ENCODE measurements at places on chromosomes 5 and 9.

DNA sequence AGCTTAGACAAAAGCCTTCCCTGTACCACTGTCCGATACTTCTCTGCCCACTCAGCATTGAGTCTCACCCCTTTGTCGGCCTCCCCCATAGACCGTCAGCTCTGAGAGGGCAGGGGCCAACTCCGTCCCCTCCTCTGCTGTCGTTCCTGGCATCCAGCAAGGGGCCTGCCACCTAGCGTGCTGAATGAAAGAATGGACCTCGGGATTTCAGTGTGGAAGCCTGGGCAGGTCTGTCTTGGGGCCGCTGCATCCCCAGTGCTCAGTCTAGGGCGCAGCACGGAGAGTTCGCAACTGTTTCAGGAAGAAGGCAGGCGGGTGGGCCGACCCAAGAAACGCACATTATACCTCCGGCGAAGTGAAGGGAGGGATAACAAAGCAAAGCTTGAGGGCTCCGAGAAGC, 1.5 kb upstream of the TOR1B start:
- no peak for DNase-seq

DNA sequence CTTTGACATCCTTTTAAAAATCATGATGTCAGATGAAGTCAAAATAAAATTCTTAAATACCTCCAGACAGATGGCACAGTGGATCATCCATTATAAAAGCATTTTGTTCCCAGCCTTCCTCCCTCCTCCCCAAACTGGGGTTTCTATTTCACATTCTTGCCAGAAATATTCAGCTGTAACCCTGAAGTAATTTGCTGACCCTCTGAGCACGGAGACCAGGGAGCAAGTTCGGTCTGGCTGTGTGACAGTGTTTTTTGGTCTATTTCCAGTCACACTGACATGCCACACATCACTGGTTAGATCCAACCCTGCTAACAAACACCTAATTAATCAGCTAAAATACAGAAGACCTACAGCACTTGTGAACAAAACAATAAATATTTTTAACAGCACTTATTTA, 126.2 kb upstream of the DMRT1 start:
- no peak for DNase-seq

DNA sequence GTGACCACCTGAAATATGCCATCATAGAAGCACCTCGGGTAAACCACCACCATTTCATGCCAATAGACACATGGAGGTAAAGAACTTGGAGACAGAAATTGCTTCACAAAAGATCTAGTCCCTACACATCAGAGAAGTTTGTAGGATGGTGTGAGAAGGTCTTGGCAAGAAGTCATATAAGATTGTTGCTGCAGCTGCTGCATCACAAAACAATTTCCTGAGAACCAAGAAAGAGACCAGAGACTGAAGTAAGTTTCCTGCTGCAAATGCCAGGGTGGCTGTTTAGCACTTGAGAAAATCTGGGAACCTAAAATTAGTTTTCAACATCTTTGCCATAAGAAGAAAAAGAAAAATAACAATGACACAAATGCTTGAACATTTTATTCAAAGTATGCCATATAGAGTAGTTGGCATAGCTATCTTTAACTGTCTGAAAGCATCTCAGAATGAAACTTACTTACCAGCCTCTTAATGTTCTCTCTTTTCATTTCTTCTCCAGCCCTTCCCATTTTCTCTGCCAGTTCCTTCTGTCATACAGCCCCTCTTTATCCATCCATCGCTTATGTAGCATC, 114.3 kb downstream of the KCTD16 start:
- DNase-seq: no peak

DNA sequence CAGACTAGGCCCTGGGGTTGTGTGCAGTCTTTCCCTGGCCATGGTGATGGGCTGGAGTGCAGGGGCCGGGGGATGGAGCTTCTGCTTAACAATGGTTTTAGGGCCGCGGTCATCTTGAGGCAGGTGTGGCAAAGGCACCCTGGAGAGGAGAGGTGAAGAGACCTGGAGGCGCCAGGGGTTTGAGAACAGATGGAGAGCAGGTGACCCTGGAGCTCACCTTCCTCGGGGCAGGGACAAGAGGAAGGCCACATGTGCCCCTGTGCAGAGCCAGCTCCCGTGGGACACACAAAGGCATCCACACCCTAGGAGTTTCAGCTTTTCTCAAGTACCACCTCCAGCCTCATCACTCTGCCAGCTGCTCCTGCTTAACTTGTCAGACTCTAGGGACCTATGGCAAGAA, 46.4 kb upstream of the SH3GL2 start:
- no peak for DNase-seq

DNA sequence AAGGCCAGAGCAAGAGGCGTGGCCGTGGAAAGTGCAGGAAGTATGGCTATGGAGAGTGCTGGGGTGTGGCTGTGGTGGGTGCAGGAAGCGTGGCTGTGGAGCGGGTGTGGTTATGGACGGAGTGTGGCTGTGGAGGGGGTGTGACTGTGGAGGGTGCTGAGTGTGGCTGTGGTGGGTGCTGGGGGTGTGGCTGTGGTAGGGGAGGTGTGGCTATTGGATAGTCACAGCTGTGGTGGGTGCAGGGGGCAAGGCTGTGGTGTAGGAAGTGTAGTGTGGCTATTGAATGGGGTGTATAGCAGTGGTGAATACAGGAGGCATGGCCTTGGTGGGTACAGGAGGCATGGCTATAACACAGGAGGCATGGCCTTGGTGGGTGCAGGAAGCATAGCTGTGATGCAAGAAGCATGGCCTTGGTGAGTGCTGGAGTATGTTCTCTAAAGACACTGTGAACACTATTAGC, 40.8 kb upstream of the SPATA31C2 start:
- no peak for DNase-seq

- no peak for DNase-seq
Measured at GRCh38 chr9:24436761-24437160, 108.9 kb downstream of the IZUMO3 start.

GRCh38 chr5:169988947-169989346, 8.7 kb upstream of the INSYN2B start:
- DNase-seq: no peak

GRCh38 chr5:45385321-45386058, 310.7 kb downstream of the HCN1 start:
- DNase-seq: no peak

DNA sequence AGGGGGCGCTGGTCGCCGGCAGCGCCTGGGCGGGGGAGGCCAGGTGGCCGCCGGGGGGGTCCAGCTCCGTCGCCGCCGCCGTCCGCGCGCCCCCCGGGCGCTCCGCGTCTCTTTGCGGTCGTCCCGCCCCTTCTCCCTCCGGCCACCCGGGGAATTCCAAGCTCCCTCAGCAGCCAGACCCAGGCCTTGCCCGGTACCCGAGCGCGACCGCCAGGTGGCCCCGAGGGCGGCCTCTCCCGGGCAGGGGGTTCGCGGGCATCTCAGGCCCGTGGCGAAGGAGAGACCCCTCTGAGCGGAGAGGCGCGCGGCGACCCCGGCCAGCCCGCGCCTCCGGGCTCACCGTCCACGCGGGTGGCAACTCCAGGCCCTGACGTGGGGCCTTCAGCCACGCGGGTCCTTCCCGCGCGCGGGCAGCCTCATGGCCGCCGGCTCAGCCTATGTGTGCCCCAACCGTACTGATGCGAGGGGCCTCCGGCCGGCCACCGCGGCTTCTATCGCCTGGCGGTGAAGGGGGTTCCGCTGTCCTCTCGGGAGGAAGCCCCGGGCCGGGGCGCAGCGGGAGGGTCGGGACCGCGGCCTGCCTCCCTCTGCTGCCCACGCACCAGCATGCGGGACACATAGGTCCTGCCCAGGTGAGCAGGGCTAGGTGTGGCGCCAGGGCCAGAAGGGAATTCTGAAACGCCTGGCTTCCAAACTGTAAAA, 529 bp upstream of the NRARP start:
- DNase-seq: peak; percentile 69

DNA sequence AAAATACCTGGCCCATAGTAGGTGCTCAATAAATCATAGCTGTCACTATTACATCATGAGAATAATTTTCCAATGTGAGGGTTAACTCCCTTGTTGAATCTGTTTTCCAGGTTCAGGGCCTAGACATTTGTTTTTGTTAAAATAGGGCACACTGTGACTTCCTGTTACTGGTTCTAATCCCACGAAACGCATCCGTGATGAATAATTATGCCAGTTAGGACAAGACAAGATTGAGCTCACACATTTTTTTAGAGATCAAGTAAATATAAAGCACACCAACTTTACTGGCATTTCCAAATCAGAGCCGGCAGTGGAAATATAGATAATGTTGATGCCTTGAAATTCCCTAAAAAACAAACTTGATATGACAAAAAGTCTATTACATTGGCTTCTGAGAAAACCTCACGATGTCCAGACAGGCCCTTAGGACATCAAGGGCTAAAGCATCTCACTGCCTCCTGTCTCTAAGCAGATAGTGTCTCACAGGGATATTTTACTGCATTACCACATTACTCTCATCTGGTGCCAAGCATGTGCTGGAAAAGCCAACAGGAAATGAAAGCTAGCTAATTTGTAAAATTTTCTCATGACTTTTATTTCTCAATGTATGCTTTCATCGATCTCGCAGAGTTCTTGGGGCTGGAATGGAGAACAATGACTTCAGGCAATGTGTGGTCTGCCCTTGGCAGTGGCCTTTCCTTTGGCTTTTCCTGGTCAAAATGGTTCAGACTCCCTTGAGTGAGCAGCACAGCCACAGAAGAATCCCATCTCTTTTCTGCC, 414.3 kb upstream of the PAPPA start:
- no peak for DNase-seq

DNA sequence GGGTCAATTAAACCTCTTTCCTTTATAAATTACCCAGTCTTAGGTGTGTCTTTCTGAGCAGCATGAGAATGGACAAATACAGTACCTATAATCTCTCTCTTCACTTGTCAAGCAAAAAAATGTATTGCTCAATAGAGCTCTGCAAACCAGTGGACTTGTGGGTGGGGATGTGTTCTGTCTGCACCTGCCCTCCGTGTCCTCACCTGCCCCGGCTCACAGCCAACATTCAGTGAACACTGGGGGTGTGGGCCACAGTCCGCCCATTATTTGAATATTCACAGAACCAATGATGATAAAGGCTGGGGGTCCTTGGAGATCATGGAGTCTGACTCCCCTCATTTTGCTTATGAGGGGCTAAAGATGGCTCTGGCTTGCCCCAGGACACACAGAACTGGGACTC, 36.9 kb upstream of the MED27 start:
- DNase-seq: no peak

DNA sequence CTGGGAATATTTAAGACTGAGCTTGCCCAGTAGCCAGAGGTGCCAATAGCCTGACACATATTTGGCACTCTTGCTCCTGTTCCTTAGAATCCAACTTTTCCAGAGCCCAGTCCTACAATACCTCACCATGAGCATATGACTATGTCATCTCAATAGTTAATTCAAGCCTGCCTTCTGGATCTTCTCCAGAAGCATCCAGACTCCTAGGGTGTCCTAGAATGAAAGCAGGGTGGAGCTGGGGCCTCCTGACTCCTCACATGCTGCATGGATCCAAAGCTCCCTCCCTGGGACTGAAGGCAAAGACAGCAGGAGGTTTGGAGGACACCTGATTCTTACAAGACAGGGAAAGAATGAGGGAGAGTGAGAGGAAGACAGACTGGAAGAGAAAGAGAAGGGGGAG, 37.9 kb downstream of the SH3TC2 start:
- DNase-seq: no peak

GRCh38 chr9:117121316-117121715, 293.5 kb downstream of the ASTN2 start:
- DNase-seq: no peak

Data from NCI-H1930 (cell line).